ENCODE measurements at places on chromosomes 13 and 19.

DNA sequence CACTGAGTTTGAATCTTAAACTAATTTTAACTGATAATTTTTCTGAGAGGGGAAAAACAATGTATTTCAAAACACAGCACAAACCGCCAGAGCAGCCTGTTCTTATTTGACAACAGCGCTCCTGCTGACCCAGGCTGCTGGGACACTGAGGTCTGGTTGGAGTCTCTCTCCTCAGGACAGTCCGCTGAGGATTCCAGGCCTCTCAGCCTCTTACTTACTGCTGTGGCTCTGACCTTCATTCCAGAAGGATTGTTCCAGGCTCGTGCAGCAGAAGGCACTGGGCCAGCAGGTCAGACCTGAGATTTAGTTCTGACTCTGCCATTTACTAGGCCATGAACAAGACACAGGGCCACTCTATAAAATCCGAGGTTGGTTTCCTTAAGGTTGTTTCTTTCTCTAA is 393.6 kb downstream of the TDRD3 start:
- DNase-seq: no peak

DNA sequence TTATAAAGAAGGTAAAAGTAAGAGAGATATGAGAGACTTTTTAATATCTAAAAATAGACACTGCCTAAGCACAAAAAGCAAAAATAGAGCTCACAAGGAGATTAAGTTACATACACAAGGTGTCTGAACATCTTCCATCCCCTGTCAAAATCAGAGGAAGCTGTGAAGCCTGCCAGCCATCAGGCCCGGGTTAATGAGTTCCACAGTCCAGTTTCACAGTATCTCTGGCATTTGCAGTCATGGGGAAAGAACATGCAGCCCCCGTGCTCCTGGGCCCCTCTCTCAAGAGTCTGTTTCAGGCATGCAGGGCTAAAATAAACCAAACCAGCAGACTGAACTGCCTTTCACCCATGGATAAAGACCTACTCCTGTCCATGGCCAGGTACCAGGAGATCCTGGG is 79.2 kb downstream of the TBC1D4 start:
- DNase-seq: no peak

DNA sequence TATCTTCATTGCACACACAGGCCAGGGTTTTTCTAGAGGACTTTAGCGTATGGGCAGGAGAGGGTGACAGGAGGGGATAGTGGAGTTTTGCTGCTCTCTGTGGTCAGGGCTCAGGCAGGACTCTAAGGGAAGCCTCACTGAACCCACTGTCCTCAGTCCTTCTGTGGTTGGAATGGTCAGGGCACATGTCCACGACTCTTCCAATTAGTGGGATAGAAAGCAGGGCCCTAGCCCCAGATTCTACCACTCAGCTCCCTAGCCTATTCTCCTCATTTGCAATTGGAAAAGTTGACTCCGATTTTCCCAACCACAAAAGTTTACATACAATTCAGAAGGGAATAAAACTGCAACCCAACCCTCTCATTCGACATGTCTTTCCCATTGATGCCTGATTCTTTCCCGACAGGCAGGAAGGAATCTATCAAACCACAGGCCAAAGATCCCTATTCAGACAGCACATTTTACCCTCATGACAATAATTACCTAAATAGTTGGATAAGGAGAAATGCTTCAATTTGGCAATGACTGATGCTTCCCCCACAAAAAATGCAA is 38.2 kb downstream of the TGDS start:
- no peak for DNase-seq

DNA sequence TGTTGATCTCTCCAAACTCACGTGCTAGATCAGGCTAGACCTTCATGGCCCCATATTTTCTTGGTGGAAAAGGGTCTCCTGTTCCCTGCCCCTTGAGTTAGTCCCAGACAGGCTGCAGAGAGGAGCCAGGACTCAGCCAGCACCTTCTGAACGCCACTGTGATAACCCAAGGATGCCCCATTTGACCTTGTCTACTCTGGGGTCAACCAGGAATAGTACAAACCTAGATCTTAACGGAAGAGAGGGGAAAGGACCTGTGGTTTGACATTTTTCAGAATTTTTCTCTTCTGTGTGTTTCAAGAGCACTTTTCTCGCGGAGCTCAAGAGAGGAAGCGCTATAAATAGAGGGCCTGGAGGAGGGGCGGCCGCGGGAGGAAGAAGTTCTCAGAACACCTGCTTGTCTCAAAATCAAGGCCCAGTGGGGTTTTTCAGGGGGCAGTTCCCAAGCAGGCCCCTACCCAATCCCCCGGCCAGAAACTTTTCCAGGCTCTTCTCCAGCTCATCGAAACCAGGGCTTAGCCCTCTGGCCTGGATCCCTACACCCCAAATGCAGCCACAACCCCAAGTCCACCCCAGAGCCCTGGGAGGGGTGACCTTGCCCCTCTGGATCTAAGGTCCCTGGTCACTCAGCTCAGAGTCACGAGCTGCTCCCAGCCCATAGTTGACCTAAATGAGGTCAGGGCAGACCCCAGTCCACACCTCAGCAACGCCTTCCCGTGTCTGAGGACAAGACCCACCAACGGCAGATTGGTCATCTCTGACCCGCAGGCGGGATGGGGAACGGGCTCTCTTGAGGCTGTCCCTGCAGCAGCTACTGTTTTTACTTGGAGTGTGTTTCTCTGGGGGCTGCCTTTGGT is 75.6 kb upstream of the TM9SF2 start:
- DNase-seq: peak; percentile 5

DNA sequence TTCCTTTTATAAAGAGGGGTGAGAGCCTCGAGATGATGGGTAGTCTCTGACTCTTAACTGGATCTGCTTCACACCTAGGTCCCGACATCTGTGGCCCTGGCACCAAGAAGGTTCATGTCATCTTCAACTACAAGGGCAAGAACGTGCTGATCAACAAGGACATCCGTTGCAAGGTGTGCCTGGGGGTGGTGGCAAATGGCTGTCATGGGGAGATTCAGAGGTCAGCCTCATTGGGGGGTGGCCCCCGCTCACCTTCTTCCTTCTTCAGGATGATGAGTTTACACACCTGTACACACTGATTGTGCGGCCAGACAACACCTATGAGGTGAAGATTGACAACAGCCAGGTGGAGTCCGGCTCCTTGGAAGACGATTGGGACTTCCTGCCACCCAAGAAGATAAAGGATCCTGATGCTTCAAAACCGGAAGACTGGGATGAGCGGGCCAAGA is 1.6 kb downstream of the CALR start:
- DNase-seq: no peak

GRCh38 chr19:3725640-3726310 is 17.6 kb downstream of the TJP3 start:
- no peak for DNase-seq

GRCh38 chr13:23903906-23904280 is 6.6 kb upstream of the C1QTNF9B start:
- DNase-seq: no peak

- DNase-seq: no peak
Measured at GRCh38 chr13:110413016-110413675, 106.1 kb downstream of the COL4A2 start.

- no peak for DNase-seq
Measured at GRCh38 chr19:13557756-13558398, 51.6 kb upstream of the CACNA1A start.

DNA sequence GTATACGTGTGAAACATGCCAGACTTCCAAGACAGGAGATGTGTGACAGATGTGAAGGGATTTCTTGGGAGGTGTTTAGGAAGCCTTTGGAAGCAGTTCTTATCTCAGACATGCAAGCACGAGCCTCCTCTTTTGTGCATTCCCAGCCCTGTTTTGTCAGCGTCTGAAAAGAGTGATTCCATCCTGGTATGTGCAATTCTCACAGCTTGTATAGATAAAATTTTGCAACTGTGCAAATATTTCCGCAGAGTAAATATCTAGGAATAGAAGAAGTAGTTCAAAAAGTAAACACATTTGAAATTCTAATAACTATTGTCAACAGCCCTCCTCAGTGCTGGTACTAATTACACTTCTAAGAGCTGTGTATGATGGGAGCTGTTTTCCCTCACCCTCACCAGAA is 72.3 kb upstream of the C1QTNF9B start:
- no peak for DNase-seq

DNA sequence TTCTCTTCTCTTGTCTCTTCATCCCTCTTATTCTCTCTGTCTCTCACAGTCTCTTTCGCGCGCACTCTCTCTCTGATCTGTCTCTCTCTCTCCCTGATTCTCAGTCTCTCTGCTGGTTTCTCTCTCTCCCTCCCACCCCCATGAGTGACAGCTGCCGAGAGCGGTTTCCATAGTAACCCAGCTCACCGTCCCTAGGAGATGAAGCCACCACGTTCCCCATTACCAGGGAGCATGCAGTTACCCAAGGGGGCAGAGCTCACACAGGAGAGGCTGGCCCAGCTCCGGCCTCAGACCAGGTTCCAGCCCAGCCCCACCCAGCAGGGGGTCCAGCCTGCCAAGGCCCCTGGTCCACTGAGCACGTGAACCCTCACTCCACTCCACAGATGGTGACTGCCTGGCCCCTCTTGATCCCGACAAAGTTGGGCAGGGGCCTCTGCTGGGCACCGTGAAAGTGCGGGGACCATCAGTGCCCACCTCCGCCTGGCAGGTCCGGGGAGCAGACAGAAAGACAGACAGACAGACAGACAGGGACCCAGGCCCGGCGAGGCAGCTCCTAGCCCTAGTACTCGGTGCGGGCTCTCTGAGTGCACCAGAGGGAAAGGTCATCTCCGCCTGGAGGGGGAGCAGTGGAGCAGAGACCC is 50.6 kb downstream of the CELF5 start:
- no peak for DNase-seq

DNA sequence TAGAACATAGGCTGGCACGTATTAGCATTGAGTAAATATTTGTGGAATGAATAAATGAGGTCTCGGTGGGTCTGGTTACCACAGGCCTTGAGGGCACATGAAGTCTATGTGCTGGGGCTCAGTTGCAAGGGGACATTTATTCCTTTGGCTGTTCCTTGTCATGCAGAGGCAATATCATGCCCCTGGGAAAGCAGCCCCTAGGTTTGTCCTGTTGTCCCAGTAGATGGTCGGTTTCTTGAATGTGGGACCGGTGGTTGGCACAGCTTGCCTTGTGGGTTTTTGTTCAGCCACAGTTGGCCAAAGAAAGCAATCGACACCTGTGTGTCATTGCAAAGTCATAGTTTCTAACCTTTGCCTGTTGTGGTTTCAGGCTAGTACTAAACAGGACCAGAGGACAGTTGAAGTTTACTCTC is 24.7 kb upstream of the GPR183 start:
- no peak for DNase-seq

DNA sequence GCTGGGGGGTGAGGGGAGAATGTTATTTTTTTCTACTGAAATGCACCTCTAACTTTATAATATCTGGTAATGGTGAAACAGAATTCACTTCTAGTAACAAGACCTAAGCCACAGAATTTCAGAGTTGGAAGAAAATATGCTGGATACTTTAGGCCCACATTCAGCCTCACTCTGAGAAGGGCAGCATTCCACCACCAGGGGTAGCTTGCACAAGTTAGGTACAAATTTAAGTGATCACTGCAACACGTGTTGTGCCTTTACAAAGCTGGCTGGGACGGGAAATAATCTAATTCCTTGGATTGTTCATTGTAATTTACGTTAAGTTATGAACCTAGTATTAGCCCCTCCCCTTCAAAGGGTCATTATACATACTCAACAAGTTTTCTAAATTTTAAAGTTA is 192.3 kb downstream of the RGCC start:
- DNase-seq: no peak

GRCh38 chr19:51690454-51691073 is 2.6 kb upstream of the SPACA6 start:
- DNase-seq: no peak

DNA sequence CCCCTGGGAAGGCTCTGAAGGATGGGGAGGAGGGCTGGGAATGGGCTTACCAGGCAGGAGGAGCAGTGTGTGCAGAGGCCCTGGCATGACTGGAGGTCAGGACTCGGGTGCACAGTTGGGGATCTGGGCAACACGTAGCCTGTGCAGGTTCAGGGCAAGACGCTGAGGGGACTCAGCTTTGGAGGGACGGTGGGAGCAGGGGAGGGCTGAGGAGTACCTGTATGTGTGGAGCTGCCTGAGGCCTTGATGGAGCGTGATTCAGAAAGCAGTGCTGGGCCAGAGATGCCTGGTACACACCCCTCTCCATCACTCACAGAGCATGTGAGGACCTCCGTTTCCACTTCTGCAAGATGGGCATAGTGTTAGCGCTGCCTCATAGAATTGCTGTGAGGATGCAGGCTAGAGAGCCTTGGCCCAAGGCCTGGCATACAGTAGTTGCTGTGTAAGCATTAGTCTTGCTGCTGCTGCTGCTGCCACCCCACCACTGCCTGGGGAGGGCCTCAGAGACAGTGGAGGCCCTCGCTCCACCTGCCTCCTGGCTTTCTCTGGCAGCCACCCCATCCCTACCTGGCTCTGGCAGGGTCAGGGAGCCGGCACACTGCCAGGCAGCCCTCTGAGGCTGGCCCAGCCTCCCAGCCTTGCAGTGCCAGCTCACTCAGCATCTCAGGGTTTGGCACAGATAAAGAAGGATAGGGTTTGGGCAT is 2.4 kb downstream of the PAK4 start:
- no peak for DNase-seq

DNA sequence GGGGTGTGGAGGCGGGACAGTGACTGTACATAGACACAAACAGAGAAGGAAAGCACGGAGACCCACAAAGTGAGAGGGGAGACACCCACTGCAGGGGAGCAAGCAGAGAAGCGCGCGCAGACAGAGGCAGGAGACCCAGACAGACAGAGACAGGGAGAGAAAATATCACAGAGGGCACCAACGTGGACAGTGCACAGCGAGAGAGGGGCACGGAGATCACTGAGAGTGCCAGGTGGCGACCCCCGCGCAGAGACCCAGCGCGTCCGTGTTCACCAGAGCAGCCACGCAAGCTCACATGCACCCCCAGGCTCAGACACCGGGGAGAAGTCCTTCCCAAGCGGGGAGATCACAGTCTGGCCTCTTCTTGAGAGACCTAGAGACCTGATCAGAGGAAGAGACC is 1.4 kb upstream of the CACNG7 start:
- no peak for DNase-seq

- DNase-seq: no peak
Measured at GRCh38 chr19:45123440-45123850, 30.5 kb downstream of the PPP1R37 start.

GRCh38 chr19:51091126-51091525 is 8.4 kb upstream of the KLK14 start:
- DNase-seq: no peak

GRCh38 chr13:78067290-78067689 is 148.7 kb upstream of the EDNRB start:
- DNase-seq: no peak

- no peak for DNase-seq
Measured at GRCh38 chr13:57326532-57326931, 159.5 kb downstream of the PRR20E start.

Measured in SIG-M5 (cell line).